SJSA1 (cell line): ENCODE measurements at places on chromosomes 2 and 18. TPM values are rescaled to one million over a fixed set of nuclear protein-coding genes. Genes with fewer than 3 reads are reported as not detected.

ARHGAP15 gene
- not detected in 2 replicates for total RNA-seq

- DNase-seq, result no peak
These were observed 3.0 kb upstream of the NCKAP5 start for GRCh38 chr2:133571249-133571648.

GRCh38 chr2:153052807-153053559 lies 334.6 kb downstream of the ARL6IP6 start:
- DNase-seq, result no peak

DNA sequence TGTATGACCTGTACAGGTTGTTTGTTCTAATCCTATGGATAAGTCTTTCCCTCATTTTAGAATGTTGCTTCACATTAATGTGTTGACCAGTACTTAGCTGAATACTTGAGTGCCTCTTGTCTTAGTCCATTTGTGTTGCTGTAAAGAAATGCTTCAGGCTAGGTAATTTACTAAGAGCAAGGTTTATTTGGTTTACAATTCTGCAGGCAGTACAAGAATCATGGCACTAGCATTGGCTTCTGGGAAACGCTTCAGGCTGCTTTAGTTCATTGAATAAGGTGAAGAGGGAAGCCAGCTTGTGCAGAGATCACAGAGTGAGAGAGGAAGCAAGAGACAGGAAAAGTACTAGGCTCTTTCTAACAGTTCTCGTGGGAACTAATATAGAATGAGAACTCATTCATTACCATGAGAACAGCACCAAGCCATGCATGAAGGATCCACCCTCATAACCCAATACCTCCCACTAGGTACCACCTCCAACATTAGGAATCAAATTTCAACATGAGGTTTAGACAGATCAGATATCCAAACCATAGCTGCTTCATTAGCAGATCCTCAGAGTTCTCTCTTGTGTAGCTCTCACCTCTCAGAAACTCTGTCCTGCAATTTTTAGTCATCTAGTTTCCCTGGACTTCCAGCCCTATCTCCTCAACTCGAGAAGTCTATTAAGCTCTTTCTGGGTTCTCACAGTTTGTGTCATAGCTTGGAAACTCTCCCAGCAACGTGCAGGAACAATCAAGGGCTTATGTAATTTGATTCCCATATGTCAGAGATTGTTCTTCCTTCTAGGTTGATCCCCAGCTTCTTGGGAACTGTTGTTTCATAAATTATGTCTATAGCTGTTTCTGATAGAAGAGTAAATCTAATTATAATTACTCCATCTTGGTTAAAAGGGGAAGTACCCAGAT lies 2082.3 kb upstream of the CELF4 start:
- no peak for DNase-seq

DNAJC10 gene
- 102 and 122 TPM in 2 replicates for total RNA-seq

DNA sequence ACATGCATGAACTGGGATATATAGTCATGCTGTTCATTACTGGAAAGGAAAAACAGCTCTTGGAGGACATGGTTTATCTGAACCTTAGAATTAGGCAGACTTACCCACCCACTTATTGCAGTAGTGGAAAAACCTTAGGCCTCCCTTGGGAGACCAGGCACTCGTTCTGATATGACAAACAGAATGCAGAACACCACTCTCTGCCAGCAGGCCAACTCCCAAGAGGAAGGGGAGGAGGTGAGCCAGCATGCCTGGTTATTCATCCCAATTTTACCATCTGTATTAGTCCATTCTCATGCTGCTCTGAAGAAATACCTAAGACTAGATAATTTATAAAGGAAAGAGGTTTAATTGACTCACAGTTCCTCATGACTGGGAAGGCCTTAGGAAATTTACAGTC lies 17.5 kb downstream of the C18orf63 start:
- no peak for DNase-seq

GRCh38 chr18:73458186-73458964 lies 590.6 kb upstream of the NETO1 start:
- DNase-seq, result no peak
